Sciatic nerve (tissue), 2 donors: ENCODE measurements at places on chromosomes 5 and 9.

- DNase-seq = no peak
These were observed 89.6 kb downstream of the ASTN2 start for GRCh38 chr9:117325110-117325731.

DNA sequence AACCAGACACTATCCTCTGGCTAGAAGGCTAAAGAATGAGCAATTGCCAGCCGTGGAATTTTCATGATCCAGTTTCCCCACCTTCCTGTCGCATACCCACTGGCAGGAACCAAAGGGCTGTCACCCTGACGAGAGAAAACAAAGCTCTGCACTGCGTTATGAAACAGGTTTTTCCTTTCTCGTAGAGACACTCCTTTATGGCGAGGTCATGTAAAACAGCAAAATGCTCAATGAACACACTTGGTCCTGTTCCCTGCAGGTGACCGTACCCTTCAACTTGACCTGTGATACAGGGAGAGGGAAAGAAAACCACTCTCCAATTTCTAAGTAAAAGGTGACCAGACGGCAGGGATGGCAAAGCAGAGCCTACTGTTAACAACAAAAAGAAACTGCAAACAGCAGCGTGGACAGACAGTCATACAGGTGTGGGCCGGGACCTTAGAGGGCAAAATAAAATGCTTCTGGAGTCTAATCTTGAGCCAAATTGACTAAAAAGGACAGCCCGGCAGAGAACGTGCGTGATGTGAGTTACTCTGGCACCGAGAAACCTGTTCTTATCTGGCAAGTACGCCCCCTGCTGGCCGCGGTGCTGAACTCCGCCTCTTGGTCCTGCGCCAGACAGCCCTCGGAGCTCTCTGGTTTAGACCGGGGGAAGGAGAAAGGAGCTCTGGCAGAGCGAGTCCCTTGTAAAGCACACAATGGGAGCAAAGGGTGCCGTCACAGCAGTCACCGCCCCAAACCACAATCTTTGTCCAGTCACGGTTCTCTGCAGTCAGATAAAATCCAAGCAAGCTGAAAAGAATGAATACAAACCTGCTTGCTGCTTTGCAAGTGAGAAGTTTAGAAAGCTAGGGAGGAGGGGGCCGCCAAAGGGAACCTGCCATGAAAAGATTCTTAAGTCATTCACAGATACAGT lies 98.9 kb downstream of the EFNA5 start:
- peak; percentile 97 for DNase-seq

DNA sequence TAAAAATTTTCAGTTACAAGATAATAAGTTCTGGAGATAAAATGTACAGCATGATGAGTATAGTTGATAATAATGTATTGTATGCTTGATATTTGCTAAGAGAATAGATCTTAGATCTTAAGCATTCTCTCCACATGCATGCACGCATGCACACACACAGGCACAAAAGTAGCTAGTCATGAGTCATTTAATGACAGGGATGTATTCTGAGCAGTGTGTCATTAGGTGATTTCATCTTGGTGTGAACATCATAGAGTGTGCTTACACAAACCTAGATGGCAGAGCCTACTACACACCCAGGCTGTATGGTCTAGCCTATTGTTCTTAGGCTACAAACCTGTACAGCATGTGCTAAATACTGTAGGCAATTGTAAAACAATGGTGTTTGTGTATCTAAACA lies 124.2 kb downstream of the PTTG1 start:
- no peak for DNase-seq

DNA sequence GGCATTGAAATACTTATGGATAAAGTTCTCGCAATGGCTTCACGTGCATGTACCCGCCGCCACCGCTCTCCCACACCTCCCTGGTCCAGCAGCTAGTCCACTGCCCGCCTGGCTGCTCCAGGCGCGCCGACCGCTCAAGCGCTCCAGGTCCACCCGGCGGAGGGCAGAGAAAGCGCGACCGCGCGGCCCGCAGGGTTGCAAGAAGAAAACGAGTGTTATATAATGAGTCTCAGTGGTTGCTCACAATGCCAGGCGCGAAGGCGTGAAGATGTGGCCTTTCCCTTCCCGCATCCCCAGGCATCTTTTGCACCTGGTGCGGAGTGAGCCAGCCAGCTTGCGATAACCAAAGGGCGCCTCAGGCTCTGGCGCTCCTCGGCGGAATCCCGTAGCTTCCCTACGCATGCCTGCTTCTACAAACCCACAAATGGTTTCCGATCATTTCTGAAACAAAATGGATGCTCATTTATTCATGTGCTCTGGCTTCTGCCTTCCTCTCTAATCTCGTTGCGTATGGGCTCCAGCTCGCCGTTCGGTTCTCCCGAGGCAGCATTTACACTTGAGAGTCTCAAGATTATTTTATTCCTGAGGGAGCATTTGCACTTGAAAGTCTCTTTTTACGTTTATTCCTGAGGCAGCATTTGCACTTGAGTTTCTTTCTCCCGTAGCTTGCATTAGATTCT lies 25.7 kb downstream of the CDKN2A start:
- DNase-seq = no peak

DNA sequence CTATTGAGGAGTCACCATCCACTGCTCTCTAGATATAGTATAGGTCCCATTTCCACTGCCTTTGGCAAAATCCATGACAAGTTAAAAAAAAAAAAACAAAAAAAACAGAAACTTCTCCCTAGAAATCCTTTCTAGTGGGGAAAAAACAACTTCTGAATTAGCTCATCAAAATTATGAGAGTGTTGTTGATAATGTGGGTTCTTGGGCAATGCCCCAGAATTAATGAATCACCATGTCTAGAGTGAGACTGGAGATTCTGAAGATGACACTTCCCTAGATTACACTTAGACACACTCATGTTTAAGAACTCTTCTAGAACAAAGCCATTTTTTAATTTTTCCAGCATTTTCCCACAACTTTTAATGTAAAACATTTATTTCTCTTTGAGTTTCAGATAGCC lies 728.0 kb upstream of the C9orf72 start:
- no peak for DNase-seq

DNA sequence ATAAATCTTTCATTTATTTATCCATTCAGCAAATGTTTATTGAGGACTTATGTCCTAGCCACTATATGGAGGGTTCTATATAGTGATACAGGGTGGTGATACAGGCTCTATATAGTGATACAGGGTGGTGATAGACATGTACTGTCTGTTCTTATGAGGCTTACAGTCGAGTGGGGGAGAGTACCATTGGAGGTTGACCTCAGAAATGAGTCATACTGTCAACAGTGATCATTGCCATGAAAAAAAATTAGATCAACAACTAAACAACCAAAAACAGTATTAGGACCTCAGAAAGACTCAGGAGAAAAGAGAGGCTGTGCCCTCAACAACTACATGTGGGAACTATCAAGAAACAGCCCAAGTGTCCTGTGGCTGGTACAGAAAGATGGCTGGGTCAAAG lies 22.0 kb downstream of the PAPPA start:
- no peak for DNase-seq

GRCh38 chr9:105656131-105656921 lies 5.9 kb upstream of the TAL2 start:
- no peak for DNase-seq
